ENCODE measurements at places on chromosomes 7 and 10.
A peak's percentile ranks its signal among the peaks of the same experiment; 100 is the strongest.

- no peak for DNase-seq
These were observed 1.5 kb downstream of the ARHGAP21 start for GRCh38 chr10:24722131-24722675.

GRCh38 chr10:18608596-18608995 lies 42.8 kb downstream of the NSUN6 start:
- DNase-seq: no peak

DNA sequence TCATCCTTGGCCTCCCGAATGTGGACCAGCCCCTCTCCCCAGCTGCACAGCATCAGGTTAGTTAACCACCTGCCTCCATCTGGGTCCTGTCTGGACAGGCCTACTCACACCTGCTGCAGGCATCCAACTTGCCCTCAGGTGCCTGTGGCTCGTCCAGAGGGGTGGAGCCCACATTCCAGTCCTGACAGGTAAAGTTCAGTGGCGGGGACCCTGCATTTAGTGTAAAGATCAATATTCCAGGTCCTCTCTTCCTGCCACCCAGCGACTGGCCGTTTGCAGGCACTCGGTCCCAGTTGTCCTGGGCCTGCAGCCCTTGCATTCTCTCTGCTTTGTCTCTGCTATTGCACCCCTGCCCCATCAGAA lies 15.0 kb downstream of the HTRA1 start:
- DNase-seq: no peak

DNA sequence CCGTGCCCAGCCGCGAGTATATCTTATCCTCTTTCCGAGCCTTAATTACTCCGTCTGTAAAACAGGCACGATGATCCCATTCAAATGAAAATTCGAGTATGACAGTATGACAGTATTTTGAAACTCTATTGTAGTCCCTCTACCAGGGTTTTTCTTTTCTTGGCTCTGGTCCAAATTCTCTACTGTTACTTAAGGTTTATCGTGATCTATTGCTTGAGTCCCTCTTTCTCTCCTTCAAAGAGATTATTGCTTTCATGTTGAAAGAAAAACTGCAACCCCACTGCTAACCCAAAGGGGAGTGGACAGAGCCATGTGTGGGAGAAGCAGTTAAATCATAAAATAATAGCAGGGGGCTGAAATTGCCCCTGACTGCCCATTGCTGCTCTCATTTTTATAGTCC lies 1156.6 kb upstream of the AUTS2 start:
- DNase-seq: no peak

DNA sequence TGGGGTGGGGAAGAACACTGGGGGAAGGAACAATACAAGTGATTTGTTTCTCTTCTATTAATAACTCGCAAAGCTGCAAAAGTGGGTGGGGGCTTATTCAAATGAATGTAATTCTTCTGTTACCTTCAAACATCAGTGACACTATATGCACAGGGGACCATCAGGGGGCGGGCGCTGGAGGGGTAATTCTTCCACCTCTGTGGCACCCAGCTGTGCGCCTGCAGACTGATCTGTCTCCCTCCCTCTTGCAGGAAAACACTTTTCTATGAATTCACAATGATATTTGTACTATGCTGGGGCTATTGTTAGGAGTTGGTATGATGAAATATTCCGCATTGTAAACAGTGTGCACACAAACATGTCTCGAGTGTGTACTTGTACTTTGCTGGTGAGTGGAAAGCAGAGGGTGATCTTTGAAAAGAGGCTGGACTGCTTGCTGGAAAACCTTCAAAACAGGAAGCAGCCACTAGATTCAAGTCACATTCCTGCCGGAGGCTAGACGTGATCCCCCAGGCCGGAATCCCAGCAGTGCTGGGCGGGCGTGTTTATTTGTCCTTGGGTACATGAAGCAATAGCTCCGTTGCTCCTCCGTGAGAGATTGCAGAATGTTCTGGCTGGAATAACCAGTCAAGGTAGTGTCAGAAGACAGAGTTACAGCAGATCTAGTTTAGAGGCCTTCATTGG lies 15.8 kb upstream of the BNIP3 start:
- no peak for DNase-seq

GRCh38 chr10:6610647-6611046 lies 30.6 kb upstream of the PRKCQ start:
- DNase-seq: no peak

GRCh38 chr10:35027567-35027966 lies 62.6 kb downstream of the CUL2 start:
- DNase-seq: no peak

- no peak for DNase-seq
These were observed 215.5 kb downstream of the SEMA3D start for GRCh38 chr7:84971360-84971759.

- DNase-seq: peak; percentile 72
These were observed 72.9 kb downstream of the ADK start for GRCh38 chr10:74223755-74224529.

GRCh38 chr7:74395745-74396311 lies 57.9 kb upstream of the GTF2IRD1 start:
- no peak for DNase-seq

- DNase-seq: no peak
These were observed 85.8 kb upstream of the JAZF1 start for GRCh38 chr7:28266402-28266801.

- DNase-seq: no peak
These were observed 120.9 kb upstream of the DIP2C start for GRCh38 chr10:810351-810846.

- DNase-seq: no peak
These were observed 9.2 kb upstream of the DDIT4 start for GRCh38 chr10:72264536-72264935.

DNA sequence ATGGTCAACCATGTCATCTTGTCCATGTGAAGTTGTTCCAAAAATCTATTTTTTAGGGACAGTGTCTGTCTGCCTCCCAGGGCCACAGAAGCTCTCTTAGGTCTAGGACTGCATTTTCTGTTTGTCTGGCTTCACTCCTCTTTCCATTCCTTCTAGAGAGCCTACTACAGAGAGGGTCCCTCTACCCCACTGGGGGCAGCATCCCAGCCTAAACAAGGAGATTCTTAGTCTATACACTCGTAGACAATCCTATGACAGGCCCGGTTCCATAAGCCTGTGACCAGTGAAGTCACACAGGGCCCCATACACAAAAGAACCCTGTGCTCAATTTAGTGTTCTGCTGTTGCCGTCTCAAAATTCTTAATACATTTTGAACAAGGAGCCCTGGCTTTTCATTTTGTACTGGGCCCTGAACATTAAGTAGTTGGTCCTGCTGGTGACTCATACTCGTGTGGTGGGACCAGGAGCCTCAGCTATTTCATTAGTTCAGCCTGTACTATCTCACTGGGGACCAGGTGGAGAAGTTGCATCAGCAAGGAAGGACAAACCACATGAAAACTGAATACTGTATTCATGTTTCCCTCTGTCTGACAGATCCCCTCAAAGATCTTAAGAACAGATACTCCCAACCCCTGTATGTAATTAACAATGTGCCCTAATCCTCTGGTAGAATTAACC lies 23.5 kb upstream of the FAM180A start:
- DNase-seq: no peak

- DNase-seq: peak; percentile 23
These were observed 16.1 kb upstream of the LAMB4 start for GRCh38 chr7:108146070-108146842.

DNA sequence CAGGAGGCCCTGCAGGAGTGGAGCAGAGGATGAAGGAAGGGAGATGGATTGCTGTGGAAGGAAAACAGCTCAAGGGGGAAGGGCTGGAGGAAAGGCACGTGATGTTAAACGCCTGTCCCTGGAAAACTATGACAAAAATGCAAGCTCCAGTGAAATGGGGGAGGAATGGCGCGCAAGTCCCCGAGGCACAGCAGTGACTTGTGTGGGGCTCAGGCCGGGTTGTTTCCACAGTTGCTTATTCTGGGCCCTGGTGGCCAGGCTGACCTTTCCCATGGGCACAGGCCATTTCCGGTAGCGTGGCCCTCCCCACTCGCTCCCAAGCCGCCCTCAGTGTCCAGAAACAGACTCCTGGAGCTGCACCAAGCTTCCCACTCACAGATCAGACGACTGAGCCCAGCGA lies 68.1 kb upstream of the PDGFA start:
- DNase-seq: no peak

DNA sequence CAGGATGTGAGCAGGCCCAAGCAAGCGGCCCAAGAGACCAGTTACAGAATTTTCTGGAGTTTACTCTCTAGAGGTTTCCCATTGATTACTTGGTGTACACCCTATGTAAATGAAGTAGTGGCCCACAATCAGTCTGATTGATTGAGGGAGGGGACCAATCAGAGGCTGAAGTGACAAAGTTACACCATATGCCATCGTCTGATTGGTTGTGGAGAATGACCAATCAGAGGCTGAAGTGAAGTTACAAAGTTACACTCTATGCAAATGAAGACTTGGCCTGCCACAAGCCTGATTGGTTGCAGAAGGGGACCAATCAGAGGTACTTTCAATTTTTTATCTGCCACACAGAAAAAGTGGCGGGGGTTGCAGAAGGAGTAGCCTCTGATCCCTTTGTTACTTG lies 83.7 kb downstream of the KIF20B start:
- DNase-seq: no peak

DNA sequence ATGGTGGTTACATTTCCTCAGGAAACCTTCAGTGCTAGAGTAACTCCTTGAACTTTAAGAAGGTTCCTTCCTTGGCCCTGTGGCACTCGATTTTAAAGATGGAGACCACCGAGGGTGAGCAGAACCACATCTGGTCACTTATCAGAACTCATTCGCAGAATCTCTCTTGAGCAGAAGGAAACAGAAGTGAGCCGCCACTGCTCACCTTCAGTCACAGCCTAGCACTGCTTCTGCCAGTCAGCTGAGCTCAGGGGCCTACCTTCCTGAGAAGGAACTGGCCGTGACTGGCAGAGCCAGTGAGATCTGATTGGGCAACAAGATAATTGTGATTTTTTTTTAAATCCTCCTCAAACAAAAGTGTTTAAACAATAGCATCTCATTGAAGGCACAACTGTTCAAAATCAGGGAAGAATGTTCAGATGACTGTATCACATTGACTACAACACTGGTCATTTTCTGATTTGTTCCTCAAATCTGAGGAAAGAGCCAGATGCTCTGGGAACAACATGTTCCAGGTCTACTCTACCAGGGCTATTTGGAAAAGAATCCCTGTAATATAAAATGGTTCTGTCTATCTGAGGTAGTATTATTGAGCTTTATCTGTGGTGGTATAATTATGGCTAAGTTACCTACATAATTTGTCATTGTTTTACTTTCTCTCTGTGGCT lies 2.7 kb upstream of the SYPL1 start:
- no peak for DNase-seq

GRCh38 chr7:88771417-88771816 lies 11.9 kb downstream of the ZNF804B start:
- no peak for DNase-seq

GRCh38 chr10:52571018-52571417 lies 201.6 kb downstream of the MBL2 start:
- no peak for DNase-seq

- DNase-seq: no peak
These were observed 70.4 kb downstream of the ITIH5 start for GRCh38 chr10:7596356-7596755.

GRCh38 chr10:124494046-124494807 lies 32.6 kb downstream of the LHPP start:
- no peak for DNase-seq

DNA sequence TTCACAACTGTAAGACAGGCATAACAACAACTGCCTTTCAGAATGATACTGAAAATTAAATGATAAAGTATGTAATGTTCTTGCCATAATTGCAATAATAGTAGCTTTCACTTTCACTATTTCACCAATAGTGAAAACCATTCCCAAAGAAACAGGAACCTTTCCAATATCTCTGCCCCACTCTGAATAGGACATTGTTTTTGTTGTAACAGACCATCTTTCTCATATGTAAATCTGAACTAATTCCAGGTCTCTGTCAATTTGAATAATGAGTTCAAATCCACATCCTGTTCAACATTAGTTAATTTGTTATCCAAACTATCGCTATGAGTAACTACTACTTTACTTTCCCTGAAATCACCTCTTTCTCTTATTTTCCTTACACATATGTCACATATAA lies 148.0 kb downstream of the LRRN3 start:
- DNase-seq: no peak

DNA sequence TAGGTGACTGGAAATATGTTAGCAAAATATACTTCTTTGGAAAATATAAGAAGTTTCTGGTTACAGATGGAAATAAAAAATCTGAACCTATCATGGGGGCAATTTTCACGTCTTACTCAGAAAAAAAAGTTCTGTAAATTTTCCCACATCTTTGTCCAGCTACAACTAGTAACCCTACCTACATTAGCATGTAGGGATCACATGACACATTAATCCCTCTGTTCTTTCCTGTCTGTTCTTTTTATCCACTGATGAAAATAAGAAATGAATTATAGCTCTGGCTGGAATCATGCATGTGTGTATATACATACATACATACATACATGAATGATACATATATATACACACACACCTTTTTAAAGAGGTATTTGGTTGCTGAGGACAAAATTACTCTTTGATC lies 3.6 kb upstream of the FAM53B start:
- no peak for DNase-seq

GRCh38 chr7:4103352-4104091 lies 578.6 kb upstream of the FOXK1 start:
- no peak for DNase-seq

- no peak for DNase-seq
These were observed 240.0 kb downstream of the ARHGAP21 start for GRCh38 chr10:24483701-24484100.

DNA sequence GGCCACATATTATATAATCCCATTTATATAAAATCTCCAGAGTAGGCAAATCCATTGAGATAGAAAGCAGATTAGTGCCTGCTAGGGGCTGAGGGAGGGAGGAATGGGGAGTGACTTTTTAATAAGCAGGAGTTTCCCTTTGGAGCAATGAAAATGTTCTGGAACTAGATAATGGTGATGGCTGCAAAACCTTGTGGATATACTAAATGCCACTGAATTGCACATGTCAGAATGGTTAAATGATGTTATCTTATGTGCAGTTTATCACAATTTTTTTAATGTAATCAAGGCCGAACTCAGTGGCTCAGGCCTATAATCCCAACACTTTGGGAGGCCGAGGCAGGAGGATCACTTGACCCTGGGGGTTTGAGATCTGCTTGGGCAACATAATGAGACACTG lies 145.5 kb upstream of the AUTS2 start:
- no peak for DNase-seq
